ENCODE measurements at places on chromosomes 6 and 20. TPM values are rescaled to one million over a fixed set of nuclear protein-coding genes. Genes with fewer than 3 reads are reported as not detected.

GRCh38 chr20:13913572-13913971 is 76.8 kb downstream of the SEL1L2 start:
- no peaks in the 10 kb centered on the region for H3K36me3 ChIP-seq
- no peak for DNase-seq
- H3K4me1 ChIP-seq, result no peaks in the 10 kb centered on the region
- no peak overlapping the region for H3K27ac ChIP-seq
- no peak overlapping the region for H3K4me3 ChIP-seq
- H3K27me3 ChIP-seq, result no peaks in the 10 kb centered on the region

GRCh38 chr6:40355066-40355465 is 232.1 kb downstream of the LRFN2 start:
- no peak overlapping the region for H3K4me3 ChIP-seq
- H3K36me3 ChIP-seq, result no peaks in the 10 kb centered on the region
- no peaks in the 10 kb centered on the region for H3K27me3 ChIP-seq

DNA sequence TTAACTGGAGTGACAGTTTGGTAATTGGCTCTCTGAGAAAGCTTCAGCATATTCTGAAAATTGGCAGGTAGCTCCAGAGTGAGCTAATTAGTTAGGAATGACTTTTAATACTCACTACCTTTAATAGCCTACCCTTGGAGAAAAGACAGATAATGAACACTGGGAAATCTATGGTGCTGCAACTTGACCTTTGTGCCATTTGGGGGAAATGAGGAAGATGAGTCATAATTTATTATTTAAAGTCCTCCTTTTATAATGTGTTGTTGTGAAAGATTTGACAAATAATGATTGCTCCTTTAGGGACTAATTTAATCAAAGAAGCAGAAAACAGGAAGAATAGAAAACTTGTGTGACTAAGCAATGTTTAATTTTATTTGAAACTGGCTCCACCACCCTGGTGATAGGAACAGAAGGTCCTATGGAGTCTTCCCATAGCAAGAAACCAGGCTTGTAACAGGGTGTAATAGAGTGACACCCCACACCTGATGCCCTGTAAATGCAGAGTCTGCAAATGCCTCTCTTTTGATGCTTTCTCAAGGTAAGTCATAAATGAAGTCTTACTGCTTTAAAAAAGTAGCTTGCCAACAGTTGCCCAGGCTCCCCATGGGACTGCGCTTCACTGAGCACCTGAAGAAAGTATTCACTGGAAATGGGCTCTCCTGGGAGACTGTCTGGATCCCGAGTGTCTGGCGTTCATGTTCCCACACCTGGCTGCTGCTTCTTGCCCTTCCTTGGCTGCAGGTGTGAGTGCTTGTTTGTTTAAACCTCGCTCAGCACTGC is 134.4 kb downstream of the LRRC1 start:
- H3K27me3 ChIP-seq, result no peaks in the 10 kb centered on the region
- no peak overlapping the region for H3K4me3 ChIP-seq
- H3K36me3 ChIP-seq, result no peaks in the 10 kb centered on the region
- H3K27ac ChIP-seq, result no peak overlapping the region
- no peak for DNase-seq

DNA sequence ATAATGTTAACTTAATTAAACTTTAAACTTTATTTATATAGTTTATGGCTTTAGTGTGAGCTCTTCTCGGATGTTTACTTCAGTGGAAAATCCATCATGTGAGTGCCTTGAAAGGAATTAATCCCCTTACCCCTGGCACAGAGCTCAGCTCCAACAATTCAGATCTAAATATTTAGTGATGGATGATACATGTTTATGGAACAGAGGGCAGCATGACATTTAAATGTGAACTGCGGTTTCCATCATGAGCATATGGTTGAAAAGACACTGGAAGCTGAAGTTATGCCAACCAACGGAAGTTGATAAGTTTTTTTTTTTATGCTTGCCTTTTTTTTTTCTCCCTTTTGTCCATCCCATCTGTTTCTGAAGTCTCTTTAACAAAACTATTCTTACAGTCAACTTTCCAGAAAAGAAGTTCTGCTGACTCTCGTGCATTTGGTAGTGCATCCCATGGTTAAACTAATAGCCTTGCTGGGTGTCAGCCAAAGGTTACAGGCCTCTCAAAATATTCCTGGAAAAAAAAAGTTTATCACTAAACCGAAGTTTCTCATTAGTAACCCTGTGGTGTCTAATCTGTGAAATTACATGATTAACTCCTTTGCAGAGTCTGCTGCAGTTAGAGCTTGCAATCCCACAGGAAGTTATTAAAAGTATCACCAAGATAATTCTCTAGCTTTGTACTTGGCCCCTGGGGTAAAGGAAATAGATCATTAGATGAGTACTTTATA is 243.9 kb upstream of the TCF21 start:
- H3K4me1 ChIP-seq, result no peaks in the 10 kb centered on the region
- no peaks in the 10 kb centered on the region for H3K36me3 ChIP-seq
- H3K27ac ChIP-seq, result no peak overlapping the region
- H3K4me3 ChIP-seq, result no peak overlapping the region

DNA sequence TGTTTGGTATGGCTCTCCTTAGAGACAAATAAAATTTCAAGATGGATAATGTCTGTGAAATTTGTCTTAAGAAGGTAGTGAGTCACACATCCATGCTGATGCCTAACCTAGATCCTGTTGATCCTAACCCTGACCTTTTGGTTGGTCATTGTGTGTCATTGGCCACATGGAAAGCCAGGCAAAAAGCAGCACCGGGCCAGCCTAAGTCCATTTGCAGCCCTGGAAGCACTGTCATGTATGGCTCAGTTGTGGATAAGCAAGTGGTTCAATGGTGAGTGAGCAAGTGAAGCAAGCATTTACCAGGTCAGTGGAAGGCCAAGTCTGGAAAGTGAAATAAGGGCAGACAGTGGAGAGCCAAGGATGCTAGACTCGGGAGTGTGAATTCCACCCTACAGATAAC is 12.1 kb upstream of the XRN2 start:
- no peaks in the 10 kb centered on the region for H3K4me1 ChIP-seq
- no peak for DNase-seq
- H3K27me3 ChIP-seq, result peaks cover 6% of the 10 kb centered on the region
- H3K36me3 ChIP-seq, result no peaks in the 10 kb centered on the region

DNA sequence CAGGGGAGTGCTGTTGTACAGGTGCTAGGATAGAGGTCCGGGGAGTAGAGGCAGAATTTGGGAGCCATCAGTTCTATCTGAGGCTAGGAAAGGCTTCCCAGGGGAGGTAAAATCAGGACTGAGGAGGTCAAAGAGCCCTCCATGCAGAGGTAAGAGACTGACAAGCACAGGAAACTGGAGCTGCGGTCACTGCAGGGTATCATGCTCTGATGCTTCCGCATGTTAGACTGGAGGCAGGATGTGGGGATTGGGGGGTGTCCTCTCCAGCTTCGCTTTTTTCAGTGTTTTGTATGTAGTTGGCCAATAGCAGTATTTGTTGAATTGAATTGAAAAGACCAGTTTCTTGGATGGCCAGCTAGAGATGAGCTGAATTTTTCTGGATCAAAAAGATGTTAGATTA is 87.8 kb downstream of the SLC22A3 start:
- H3K27me3 ChIP-seq, result no peaks in the 10 kb centered on the region
- no peaks in the 10 kb centered on the region for H3K4me1 ChIP-seq
- no peaks in the 10 kb centered on the region for H3K36me3 ChIP-seq
- H3K27ac ChIP-seq, result no peak overlapping the region
- no peak for DNase-seq

- no peaks in the 10 kb centered on the region for H3K4me1 ChIP-seq
- H3K27ac ChIP-seq, result no peak overlapping the region
- no peaks in the 10 kb centered on the region for H3K27me3 ChIP-seq
- H3K36me3 ChIP-seq, result no peaks in the 10 kb centered on the region
- H3K4me3 ChIP-seq, result no peak overlapping the region
Measured at GRCh38 chr6:110398778-110399177, 16.6 kb downstream of the DDO start.

- H3K36me3 ChIP-seq, result no peaks in the 10 kb centered on the region
- peak overlapping the region; percentile 85 for H3K4me3 ChIP-seq
- H3K4me1 ChIP-seq, result peaks cover 44% of the 10 kb centered on the region
- no peaks in the 10 kb centered on the region for H3K27me3 ChIP-seq
Measured at GRCh38 chr6:149318581-149319286, 1.2 kb downstream of the TAB2 start.

GRCh38 chr6:46876126-46876525 is 45.6 kb downstream of the ADGRF5 start:
- H3K27ac ChIP-seq, result no peak overlapping the region
- DNase-seq, result no peak
- no peak overlapping the region for H3K4me3 ChIP-seq
- no peaks in the 10 kb centered on the region for H3K36me3 ChIP-seq
- no peaks in the 10 kb centered on the region for H3K27me3 ChIP-seq

GRCh38 chr20:1561350-1561749 is 3.8 kb upstream of the SIRPD start:
- H3K36me3 ChIP-seq, result no peaks in the 10 kb centered on the region
- H3K4me1 ChIP-seq, result no peaks in the 10 kb centered on the region
- DNase-seq, result no peak
- H3K4me3 ChIP-seq, result no peak overlapping the region
- H3K27ac ChIP-seq, result no peak overlapping the region

GRCh38 chr6:152957796-152958195 is 25.0 kb downstream of the FBXO5 start:
- no peaks in the 10 kb centered on the region for H3K4me1 ChIP-seq
- no peaks in the 10 kb centered on the region for H3K36me3 ChIP-seq
- no peak for DNase-seq
- H3K27ac ChIP-seq, result no peak overlapping the region
- H3K4me3 ChIP-seq, result no peak overlapping the region

GRCh38 chr6:128235556-128235955 is 284.8 kb downstream of the PTPRK start:
- no peak for DNase-seq
- no peaks in the 10 kb centered on the region for H3K4me1 ChIP-seq
- H3K36me3 ChIP-seq, result no peaks in the 10 kb centered on the region
- no peaks in the 10 kb centered on the region for H3K27me3 ChIP-seq
- H3K4me3 ChIP-seq, result no peak overlapping the region
- H3K27ac ChIP-seq, result no peak overlapping the region

DNA sequence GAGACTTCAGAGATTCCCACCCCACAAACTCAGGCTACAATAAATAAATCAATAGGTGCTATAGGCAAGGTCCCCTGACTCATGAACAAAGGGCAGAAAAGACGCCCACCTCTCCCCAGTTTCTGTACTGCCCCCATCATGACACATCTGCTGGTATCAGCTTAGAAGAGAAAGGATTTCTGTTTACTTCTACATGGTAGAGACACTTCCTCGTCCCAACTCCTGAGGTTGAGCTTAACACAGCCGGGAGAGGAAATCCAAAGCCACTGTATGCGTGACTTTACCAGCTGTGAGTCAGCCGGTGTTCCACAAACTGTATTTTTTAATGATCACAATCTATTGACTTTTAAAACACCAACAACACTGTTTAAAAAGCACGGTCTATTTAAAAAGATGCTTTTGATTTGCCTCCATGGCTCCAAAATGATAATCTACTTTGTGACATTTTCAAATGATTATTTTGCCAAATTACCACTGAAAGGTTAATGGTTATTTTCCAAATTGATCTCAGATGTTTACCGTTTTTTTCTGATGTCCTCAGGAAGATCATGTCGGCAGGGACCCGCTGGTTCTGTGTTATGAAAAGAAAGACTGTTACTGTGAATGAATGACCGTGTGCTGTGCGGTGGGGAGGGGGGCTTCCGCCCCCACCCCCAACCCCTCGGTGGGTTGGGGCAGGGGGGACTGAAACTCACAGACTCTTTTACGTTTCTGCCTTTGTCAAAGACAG is 72.5 kb downstream of the ATP9A start:
- no peak overlapping the region for H3K27ac ChIP-seq
- H3K4me1 ChIP-seq, result no peaks in the 10 kb centered on the region
- H3K4me3 ChIP-seq, result no peak overlapping the region
- no peaks in the 10 kb centered on the region for H3K36me3 ChIP-seq

GRCh38 chr6:25239498-25239897 is 39.7 kb upstream of the CARMIL1 start:
- DNase-seq, result no peak
- H3K27ac ChIP-seq, result no peak overlapping the region
- H3K36me3 ChIP-seq, result no peaks in the 10 kb centered on the region
- H3K4me1 ChIP-seq, result no peaks in the 10 kb centered on the region

- H3K4me3 ChIP-seq, result no peak overlapping the region
- no peak for DNase-seq
- H3K27ac ChIP-seq, result no peak overlapping the region
Measured at GRCh38 chr6:56699066-56699654, 56.5 kb upstream of the DST start.

GRCh38 chr6:98924647-98925046 is 23.1 kb downstream of the FBXL4 start:
- no peak overlapping the region for H3K27ac ChIP-seq

The BAK1 gene
- 50.1 TPM for total RNA-seq

The IMPG1 gene
- not detected for total RNA-seq

The WFDC5 gene
- not detected for total RNA-seq

The PCNA gene
- total RNA-seq, result 662 TPM

The TAP2 gene
- 228 TPM for total RNA-seq

The KCNK17 gene
- total RNA-seq, result not detected

The TRIM40 gene
- total RNA-seq, result not detected
